Cerebellar nuclear complex (tissue), 1 donor: ENCODE measurements at places on chromosomes 5 and 9.

DNA sequence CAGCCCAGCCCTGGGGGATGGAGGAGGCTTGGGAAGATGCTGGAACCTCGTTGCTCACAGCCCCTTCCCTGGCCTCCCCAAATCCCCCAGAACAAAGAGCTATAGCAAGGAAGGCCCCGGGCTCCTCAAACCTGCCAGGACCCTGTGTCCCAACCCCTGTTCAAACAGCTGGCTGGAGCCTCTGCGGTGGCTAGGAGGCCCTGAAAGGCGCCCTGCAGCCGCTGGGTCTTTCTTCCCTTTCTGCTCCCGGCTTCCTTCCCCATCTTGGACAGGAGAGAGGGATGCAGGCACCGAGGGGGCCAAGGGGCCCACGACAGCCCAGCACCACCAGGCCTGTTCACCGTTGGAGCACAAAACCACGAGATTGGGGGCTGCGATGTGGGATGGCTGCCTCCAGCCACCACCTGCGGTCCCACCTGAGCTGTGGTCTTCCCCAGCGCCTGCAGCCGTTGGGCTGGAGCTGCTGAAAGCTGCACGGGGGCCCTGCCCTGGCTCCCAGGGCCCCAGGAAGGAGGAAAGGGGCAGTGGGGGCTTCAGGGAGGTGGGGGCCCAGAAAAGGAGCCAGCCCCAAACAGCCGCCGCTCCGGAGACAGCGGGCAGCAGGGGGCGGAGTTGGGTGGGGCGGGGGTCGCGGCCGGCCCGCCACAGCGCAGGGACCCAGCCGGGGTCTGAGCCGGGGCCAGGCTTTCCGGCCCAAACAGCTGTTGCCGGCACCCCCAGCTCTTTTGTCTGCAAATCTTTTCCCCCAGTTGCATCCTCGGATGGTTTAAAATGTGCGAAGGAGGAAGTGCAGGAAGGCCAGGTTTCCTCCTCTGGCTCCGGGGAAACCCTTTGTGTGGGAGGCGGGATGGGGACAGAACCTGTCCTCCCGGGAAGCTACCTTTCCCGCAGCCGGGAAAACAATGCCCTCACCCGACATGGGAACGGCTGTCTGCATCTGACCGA, 16.1 kb downstream of the NOTCH1 start:
- no peak for DNase-seq

- no peak for DNase-seq
These were observed 20.0 kb downstream of the SPTLC1 start for GRCh38 chr9:92095236-92095635.

GRCh38 chr9:114614373-114614772, 3.3 kb downstream of the TMEM268 start:
- DNase-seq: no peak

- DNase-seq: no peak
These were observed 48.1 kb downstream of the BDP1 start for GRCh38 chr5:71503536-71503935.

- DNase-seq: no peak
These were observed 391 bp downstream of the RALGDS start for GRCh38 chr9:133120501-133121197.

DNA sequence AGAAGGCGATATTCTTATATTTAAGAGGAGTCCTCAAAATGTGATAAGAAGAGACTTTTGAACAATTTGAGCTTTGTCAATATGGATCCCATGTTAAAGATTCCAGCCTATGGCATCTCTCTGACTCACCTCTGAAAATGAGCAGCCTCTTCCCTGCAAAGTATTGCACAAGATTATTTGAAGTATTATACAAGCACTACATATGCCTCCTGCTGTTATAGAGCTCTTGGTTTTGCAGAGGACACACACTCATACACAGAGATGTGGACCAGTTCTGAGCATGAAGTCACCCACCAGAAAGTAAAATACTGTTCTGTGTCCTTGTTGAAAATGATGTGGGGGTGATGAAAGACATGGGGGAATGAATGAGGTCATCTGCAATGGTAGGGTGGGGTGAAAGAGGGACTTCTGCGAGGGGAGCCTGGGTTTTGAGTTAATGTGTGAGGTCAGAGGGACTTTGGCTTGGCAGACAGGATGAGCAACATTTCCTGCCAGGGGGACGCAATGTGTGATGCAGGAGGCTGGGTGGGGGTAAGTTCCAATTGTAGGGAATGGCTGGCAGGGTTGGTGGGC, 25.8 kb downstream of the FBXL7 start:
- no peak for DNase-seq

- no peak for DNase-seq
These were observed 251.5 kb downstream of the KCTD16 start for GRCh38 chr5:144422018-144422727.

DNA sequence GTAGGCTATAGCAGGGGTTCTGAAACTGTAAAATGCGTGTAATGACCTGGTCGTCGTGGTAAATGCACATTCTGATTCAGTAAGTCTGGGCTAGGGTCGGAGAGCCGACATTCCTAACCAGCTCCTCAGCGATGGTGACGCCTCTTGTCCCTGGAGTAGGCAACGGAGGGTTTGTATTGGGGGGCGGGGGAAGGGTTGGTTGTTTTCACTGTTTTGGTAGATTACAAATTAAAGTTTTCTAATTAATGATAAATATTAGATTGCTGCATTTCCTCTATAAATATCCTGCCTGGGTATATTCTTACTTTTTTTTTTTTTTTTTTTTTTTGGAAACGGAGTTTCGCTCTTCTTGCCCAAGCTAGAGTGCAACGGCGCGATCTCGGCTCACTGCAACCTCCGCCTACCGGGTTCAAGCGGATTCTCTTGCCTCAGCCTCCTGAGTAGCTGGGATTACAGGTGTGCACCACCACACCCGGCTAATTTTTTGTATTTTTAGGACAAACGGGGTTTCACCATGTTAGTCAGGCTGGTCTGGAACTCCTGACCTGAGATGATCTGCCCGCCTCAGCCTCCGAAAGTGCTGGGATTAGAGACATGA, 566 bp upstream of the ALDH7A1 start:
- DNase-seq: no peak

GRCh38 chr9:105673850-105674387, 11.7 kb downstream of the TAL2 start:
- DNase-seq: no peak

DNA sequence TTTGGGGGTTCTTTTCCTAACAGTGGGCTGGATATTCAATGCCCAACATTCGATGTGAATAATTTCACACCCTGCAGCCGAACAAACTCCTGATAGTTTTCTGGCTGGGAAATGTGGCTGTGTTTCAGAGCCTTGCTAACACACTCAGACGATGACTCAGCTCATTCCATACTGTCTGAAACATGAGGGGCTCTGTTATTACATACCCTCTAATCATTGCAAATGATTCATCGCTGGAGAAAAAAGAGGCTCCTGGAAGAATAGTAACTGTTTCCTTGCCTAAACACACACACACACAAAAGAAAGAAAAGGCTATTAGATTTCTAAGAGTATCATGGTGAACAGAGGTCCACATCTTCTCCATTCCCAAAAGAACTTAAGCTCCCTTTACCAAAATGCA, 75.8 kb downstream of the OXCT1 start:
- DNase-seq: no peak

- DNase-seq: no peak
These were observed 8.5 kb upstream of the TMEM268 start for GRCh38 chr9:114602620-114603019.

DNA sequence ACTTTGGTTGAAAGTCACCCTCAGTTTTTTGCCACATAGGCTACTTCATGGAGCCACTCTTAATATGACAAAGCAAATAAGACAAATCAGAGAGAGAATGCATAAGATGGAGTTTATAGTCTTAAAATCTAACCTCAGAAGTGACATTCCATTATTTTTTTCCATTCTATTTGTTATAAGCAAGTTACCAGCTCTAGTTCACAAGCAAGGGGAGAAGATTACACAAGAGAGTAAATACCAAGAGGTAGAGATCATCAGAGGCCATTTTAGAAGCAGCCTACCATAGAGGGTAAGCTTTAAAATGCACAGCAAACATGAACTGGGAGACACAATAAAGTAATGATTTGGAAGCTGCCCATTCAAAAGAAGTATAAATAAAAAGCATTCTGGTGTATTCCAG, 651.3 kb upstream of the MEF2C start:
- no peak for DNase-seq

GRCh38 chr5:77718934-77719610, 57.1 kb downstream of the TBCA start:
- DNase-seq: no peak

GRCh38 chr5:107126341-107126740, 544.4 kb downstream of the EFNA5 start:
- no peak for DNase-seq

DNA sequence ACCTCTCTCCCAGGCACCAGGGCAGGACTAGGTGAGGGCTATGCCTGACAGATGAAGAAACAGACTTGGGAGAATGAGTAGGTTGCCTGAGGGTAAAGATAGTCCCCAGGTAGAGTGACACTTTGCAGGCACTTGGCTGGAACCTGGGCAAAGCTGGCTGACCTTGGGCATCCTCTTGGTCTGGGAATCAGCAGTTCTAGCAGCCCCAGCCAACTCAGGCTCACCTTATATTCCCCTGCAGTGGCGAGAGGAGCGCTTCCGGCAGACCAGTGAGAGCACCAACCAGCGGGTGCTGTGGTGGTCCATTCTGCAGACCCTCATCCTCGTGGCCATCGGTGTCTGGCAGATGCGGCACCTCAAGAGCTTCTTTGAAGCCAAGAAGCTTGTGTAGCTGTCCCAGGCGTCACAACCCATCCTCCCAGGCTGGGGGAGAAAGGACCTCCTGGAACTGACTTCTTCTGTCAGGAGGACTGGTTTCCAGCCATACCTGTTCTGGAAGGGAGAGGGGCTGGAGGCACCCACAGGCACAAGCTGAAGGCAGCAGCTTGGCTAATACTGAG, 3.1 kb downstream of the TMED9 start:
- DNase-seq: no peak

DNA sequence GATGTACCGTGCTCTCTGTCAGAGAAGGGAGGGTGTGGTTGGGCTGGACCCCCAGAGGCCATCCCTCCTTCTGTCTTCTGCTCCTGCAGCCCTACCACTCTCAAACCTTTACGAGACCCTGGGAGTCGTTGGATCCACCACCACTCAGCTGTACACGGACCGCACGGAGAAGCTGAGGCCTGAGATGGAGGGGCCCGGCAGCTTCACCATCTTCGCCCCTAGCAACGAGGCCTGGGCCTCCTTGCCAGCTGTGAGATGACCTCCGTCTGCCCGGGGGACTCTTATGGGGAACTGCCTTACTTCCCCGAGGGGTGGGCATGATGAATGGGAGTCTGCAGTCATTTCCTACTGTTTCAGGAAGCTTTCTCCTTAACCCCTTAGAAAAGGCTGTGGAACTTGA, 17.5 kb downstream of the TGFBI start:
- no peak for DNase-seq

GRCh38 chr5:109857405-109858031, 167.8 kb downstream of the MAN2A1 start:
- DNase-seq: no peak

- no peak for DNase-seq
These were observed 120.7 kb downstream of the PCSK1 start for GRCh38 chr5:96312383-96312782.

DNA sequence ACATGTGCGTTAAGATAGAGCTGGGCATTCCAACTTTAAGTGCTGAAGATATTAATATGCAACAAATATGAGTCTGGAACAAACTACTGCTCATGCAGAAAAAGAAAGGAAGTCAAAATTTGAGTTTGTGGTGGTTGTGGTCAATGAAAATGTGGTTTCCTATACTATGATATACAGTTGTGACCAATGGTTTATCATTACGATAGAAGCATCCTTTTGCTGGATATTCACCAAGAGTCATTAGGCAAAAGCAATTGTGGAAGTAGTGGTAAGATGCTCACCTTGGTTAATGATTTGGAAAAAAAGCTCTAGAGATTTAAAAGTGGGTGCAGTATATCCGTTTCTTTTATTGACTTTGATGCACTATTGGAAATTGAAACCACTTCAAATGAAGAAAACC, 1007.0 kb downstream of the NR2F1-AS1 start:
- DNase-seq: no peak

GRCh38 chr5:594226-594860, 17.8 kb upstream of the CEP72 start:
- no peak for DNase-seq

- no peak for DNase-seq
These were observed 17.3 kb upstream of the SLC12A7 start for GRCh38 chr5:1128977-1129710.

DNA sequence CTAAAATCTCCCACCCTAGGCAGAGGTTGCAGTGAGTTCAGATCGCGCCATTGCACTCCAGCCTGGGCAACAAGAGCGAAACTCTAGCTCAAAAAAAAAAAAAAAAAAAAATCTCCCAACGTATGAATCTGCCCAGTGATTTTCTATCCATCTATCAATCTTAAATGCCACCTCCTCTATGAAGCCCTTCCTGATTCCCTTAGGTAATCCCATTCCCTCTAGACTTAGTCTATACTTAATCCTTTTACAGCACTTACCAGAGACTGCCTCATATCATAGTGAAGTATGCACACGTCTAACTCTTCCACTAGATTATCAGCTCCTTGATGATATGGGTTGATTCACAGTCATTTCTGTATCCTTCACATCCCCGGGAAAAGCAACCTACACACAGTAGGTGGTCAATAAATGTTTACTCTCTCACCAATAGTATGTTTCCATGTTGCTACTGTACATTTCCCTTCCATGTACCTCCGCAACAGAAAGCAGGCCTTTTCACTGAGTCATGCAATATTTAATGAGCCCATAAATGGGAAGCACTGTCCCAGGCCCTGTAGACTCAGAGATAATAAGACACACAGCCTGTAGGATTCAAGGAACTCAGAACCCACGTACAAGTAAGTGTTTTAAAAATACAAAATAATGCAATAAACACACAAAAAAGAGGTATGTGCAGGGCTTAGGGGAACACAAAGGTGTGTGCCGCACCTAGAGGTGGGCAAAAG, 1.2 kb downstream of the DROSHA start:
- DNase-seq: no peak

DNA sequence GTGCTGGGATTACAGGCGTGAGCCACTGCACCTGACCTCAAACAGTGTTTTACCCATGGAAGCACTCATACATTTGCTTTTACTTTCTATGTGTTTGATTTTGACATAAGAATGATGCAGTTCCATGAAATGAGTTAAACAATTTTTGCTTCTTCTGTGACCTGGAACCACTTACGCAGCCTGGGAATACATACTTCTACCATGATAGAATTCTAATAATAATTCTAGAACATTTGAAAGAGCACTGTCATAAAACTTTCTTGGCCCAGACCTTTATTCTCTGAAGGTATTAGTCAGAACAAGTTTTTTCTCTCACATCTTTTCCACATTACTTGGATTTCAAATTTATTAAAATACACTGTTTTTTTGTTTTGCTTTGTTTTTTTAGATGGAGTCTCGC, 25.3 kb upstream of the COL5A1 start:
- DNase-seq: no peak

- DNase-seq: no peak
These were observed 182.8 kb downstream of the CACNA1B start for GRCh38 chr9:138060365-138060764.
